Hair follicle dermal papilla cell (primary cell): ENCODE measurements at places on chromosomes 7 and 10. TPM values are rescaled to one million over a fixed set of nuclear protein-coding genes. Genes with fewer than 3 reads are reported as not detected.

ADIRF gene
- total RNA-seq, result 10.4 and 24.4 TPM in 2 replicates

PHYH gene
- total RNA-seq, result 18.2 and 21.0 TPM in 2 replicates

ITIH5 gene
- 0.97 and 1.1 TPM in 2 replicates for total RNA-seq

KCP gene
- 0.32 and 0.49 TPM in 2 replicates for total RNA-seq

GPR15LG gene
- not detected in 2 replicates for total RNA-seq

ATE1 gene
- 31.0 and 37.8 TPM in 2 replicates for total RNA-seq

MMD2 gene
- total RNA-seq, result not detected in 2 replicates

EPHB6 gene
- 6.7 and 13.4 TPM in 2 replicates for total RNA-seq

PLAC9 gene
- total RNA-seq, result 17.2 and 21.5 TPM in 2 replicates
